Ecto neural progenitor cell (in vitro differentiated cells): ENCODE measurements at places on chromosomes 2 and 18.

GRCh38 chr2:42848265-42848664 is 55.9 kb upstream of the HAAO start:
- DNase-seq, result no peak

DNA sequence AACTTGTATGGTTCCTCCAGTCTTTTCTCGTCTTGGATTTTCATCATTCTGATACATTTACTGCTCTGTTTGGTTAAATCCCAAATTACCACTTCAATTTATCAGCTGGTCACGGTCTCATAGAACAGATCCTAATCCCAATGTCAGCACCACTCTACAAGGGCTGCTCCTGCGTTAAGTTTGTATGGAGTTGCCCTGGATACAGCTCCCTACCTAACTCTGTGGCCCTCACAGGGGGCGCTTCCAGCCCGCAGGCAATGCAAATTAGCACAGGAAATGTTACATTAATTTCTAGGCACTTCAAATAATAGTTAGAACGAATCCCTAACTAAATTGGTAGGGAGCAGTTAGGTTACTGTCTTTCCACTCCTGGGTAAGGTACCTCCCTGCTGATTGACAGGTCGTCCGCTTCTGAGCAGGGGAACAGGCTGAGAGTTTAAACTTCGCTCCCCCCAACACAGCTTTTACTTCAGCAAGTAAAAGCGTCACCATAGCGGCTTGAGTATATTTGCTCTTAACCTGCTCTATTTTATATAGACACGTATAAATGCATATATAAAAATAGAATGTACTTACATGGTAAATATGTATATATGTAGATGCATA is 238.5 kb upstream of the FANCL start:
- no peak for DNase-seq

- DNase-seq, result no peak
Measured at GRCh38 chr2:43950383-43951008, 45.3 kb downstream of the LRPPRC start.

DNA sequence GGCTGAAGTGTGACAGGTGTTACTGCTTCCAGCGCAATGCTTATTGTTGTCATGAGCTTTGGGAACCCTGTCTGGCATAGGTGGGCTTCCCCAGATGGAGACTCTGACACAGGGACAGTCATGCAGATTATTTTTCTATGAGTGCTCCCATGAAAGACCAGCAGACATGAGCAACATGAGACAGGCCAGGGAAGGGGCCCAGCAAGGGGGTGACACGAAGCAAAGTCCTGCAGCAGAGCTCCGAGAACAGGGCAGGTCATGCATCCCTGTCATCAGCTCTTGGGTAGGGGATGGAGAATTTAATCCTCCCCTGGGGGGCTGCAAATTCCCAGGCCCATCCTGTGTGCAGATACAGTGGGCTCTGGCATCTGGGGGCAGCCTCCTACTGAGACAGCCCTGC is 77.4 kb downstream of the CTAGE1 start:
- no peak for DNase-seq

DNA sequence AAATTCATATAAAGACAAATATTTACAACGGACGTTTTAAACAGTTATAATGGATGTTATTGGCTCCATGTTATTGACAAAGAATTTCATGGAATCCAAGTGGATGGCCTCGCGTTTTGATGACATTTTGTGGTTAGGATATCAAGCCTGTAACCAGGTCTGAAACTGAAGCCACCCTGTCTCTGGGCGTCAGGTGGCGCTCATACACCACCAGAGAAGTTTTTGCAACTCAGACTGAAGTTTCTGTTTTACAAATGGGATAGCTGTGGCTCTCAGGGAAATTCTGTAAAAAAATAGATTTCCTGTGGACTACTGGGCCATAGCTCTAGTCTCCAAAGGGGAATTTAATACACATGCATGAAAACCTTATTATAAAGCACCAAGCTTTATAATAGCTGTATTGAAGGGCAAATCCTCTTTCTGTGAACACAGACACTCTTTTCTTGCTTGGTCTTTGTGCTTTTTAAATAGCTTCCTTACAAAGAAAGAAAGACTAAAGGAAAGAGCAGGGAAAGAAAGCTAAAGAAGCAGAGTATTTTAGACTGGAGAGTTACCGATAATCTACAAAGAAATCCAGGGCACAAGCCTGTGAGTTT is 86.7 kb downstream of the C18orf54 start:
- peak; percentile 73 for DNase-seq

GRCh38 chr2:234577191-234577590 is 80.3 kb upstream of the ARL4C start:
- DNase-seq, result no peak

DNA sequence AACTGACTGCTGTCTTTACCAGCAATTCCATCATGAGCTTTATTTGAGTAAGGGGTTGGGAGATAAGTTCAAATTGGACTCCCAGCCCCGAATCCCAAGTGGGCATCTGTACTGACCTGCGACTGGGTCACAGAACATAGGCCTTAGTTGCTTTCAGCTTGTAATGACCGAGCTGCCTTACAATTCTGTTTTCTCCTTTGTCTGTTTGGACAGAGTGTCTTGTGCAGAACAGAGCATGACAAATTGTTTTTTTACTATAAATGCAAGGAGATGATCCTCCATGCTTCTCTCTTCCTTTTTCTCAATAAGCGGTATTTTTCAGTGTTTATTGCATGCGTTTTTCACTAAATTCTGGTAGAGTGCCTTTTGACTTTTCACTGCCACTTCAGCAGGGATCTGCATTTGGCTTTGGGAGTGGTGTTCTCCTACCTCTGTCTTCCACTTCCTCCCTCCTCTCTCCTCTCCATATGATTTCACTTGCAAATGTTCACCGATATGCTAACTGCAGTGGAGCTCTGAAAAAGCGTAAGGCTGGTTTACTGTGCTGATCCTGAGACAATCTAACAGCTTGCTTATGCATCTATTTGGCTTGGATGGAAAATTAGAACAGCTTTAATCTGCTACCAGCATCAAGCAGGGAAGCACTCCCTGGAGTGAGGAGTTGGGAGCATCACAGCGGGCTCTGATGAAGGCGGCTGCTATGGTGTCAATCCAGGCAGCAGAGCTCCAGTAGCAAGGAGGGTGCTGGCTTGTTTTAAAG is 158.8 kb upstream of the SMIM21 start:
- no peak for DNase-seq

DNA sequence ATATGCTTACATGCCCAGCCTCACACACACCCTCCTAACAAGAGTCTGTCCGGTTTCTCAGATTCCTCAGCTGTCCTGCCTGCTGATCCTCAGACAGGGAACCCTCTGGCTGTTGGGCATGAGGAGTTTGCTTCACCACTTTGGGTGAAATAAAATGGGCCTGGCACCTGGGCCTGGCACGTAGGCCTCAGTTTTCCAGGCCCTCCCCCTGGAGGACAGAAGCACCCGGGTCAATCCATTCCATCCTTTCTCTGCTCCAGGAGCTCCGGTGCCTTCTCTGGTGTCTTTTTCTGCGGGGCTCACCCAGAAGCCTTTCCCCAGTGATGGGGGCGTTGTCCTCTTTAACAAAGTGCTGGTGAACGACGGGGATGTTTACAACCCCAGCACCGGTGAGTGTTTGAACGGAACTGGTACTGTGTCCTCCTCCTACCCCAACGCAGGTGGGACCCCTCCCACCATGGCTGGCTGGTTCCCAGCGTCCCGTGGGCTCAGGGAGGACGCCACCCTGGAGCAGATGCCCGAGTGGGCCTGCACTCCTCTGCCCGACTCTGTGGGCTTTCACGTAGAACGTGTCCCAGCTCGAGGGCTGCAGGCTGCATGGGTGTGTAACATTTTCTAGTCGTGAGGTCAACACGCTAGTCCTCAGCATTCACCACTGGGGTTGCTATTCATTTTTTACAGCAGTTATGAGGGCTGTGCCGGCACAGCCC is 62.8 kb downstream of the EMILIN2 start:
- peak; percentile 38 for DNase-seq

DNA sequence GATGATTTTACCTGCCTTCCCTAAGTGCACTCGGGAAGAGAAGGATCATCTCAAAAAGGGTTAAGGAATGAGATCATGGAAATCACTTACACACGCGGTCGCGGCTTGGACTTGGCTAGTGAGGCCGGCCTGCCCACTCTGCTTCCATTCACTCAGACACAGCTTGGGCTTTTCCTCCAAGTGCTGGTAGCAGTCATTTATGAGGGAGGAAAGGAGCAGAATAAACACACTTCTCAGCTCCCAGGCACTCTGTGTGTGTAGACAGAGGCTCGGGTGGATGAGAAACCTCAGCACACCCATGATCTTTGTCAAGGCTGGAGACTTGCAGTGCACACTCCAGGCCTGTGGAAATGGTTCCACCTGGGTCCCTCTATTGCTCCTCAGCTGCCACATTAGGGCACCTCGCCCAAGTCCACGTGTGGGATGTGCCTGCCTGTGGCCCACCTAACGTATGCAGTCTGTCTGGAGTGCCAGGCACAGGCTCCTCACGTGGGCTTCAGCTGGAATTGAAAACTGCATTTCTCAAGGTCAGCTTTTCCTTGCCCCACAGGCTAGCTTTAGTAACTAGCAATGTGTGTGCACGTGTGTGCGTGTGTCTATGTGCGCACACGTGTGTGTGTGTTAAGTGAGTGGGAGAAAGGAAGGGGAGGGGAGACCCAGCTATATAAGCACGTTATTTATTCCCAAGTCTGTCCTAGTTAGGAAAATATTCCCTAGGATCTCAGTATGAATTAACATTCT is 288.4 kb downstream of the SOX11 start:
- DNase-seq, result no peak

DNA sequence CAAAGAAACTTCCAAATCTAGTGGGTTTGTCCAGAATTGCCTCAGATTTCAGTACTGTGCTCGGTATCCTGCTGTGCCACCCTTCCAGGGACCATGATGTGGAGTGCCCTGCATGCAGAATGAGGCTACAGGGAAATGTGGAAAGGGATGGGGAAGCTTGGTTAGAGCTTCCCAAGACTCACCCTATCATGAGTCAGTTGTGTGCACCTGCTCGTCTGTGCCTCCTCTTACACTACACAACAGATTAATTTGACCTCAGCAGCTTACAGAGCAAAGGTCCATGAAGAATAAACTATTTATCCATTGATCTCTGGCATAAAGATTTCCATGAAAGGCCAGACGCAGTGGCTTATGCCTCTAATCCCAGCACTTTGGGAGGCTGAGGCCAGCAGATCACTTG is 21.3 kb upstream of the NCK2 start:
- DNase-seq, result no peak

DNA sequence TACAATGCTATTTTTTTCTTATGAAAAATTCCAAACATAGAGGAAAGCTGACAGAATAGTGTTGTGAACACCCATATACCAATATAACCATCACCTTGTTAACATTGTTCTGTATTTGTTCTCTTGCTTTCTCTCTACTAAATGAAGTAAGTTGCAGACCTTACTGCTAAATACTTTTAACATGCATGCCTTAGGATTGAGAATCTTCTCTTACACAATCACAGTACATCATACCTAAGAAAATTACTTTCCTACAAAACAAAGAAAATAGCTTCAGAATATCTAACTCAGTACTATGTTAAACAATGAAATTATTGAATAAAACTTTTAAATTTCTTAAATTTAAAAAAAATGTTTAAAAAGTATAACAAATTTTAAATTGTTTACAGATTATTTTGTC is 136.5 kb downstream of the UBR3 start:
- no peak for DNase-seq

DNA sequence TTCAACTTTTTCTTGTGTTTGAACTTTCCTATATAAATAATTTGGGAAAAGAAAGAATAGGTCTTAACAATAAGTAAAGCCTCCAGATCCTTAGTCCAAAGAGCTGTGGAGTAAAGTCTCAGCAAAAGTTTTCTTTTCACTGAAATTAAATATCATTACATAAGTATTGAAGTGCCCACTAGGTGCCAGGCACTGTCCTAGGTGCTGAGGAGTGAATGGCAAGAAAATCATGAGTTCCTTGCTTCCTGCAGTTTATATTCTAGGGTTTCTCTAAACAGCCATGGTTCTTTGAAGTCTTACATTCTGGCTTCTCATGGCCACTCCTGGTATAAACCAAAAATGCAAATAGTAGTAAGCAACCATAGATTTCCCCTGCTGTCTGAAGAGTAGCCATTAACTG is 59.7 kb downstream of the SPP2 start:
- no peak for DNase-seq
